Smooth muscle cell of the umbilical artery (primary cell): ENCODE measurements at places on chromosomes 3 and 15. TPM values are rescaled to one million over a fixed set of nuclear protein-coding genes. Genes with fewer than 3 reads are reported as not detected.

Gene SLTM
- total RNA-seq: 55.8 and 78.1 TPM in 2 replicates

Gene RTP2
- total RNA-seq: not detected in 2 replicates

Gene FSTL1
- total RNA-seq: 2,093 and 2,453 TPM in 2 replicates

Gene CTXND1
- total RNA-seq: not detected in 2 replicates

Gene ETFA
- total RNA-seq: 103 and 112 TPM in 2 replicates

Gene AHSG
- total RNA-seq: under 0.01 and 0.09 TPM in 2 replicates

Gene SLC2A2
- total RNA-seq: not detected in 2 replicates

Gene NR2E3
- total RNA-seq: under 0.01 and 0.65 TPM in 2 replicates

Gene GOLGA8G
- under 0.01 TPM in 1 of 2 replicates, not detected in the other for total RNA-seq

Gene NUP210
- 0.09 and 0.30 TPM in 2 replicates for total RNA-seq
